ENCODE measurements at places on chromosomes 3 and 15. TPM values are rescaled to one million over a fixed set of nuclear protein-coding genes. Genes with fewer than 3 reads are reported as not detected.

Gene DOCK3
- total RNA-seq: 3.4 TPM

Gene BHLHE40
- 219 TPM for total RNA-seq

Gene PLAAT1
- total RNA-seq: not detected

DNA sequence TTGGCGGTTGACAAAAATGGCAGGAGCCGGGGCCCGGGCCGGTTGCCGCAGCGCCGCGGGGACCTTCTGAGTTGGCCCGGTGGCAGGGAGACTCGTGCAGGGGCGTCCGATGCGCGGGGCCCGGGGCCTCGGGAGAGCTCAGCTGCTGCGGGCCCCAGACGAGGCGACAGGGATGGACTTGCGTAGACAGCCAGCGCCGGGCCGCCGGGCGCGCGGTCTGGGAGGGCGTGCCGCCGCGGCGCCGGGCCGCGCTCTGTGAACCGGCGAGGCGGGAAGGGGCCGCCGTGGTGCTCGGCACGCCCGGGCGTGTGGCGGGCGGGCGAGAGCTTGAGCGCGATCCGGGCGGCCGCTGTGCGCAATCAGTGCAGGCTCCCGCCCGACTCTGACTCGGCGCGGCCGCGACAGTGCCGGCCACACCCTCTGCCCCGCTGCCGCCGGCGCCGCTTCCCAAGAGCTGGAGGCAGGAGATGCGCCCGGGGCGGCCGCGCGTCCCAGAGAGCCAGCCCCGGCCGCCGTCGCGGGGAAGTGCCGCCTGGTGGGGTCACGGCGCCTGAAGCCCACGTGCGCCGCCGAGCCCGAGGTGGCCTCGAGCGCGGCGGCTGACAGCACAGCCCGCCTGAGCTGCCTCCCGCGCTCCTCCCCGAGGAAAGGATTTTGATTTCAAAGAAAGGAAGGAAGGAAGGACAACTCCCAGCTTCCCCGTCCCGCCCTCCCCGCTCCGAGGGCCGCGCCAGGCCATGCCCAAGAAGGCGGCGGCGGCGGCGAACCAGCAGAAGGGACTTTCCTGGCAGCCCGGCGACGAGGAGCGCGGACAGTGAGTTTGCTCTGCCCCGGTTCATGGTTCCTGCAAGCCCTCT is 657 bp downstream of the TLNRD1 start:
- H3K36me3 ChIP-seq: peaks cover 34% of the 10 kb centered on the region
- DNase-seq: peak; percentile 64
- H3K4me1 ChIP-seq: peaks cover 53% of the 10 kb centered on the region
- H3K4me3 ChIP-seq: peak overlapping the region; percentile 90

- no peaks in the 10 kb centered on the region for H3K36me3 ChIP-seq
- no peak for DNase-seq
- H3K27me3 ChIP-seq: no peaks in the 10 kb centered on the region
- H3K4me3 ChIP-seq: no peak overlapping the region
Measured at GRCh38 chr3:62056658-62057057, 316.7 kb downstream of the FEZF2 start.

GRCh38 chr3:51191768-51192167 is 193.3 kb upstream of the MANF start:
- DNase-seq: no peak
- no peaks in the 10 kb centered on the region for H3K27me3 ChIP-seq
- H3K27ac ChIP-seq: no peak overlapping the region
- peaks cover 5% of the 10 kb centered on the region for H3K4me1 ChIP-seq
- no peak overlapping the region for H3K4me3 ChIP-seq

- peaks cover 36% of the 10 kb centered on the region for H3K4me1 ChIP-seq
- peak overlapping the region; percentile 34 for H3K4me3 ChIP-seq
- peaks cover 3% of the 10 kb centered on the region for H3K36me3 ChIP-seq
Measured at GRCh38 chr3:143122608-143123352, 3.2 kb downstream of the CHST2 start.

GRCh38 chr3:50972029-50972428 is 297.3 kb downstream of the DOCK3 start:
- no peak for DNase-seq
- no peak overlapping the region for H3K27ac ChIP-seq
- H3K36me3 ChIP-seq: peaks cover 1% of the 10 kb centered on the region
- no peaks in the 10 kb centered on the region for H3K27me3 ChIP-seq

DNA sequence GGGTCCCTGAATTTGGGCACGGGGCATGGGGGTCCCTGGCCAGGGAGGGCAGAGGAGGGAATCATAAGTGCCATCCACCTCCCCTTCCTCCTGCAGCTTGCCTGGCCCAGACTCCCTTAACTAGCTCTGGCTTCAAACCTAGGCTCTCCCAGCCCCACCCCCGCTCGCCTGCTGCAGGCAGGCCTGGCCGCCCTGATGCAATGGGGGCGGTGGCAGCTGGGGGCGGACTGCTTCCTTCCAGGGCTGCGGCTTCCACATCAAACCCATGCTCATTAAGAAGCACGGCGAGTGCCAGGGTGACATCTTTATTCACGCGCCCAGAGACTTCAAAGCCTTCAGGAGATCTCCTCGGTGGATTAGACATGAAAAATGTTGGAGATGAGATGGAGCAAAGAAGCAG is 123.1 kb downstream of the TPRA1 start:
- H3K36me3 ChIP-seq: no peaks in the 10 kb centered on the region
- peaks cover 2% of the 10 kb centered on the region for H3K27me3 ChIP-seq
- H3K4me1 ChIP-seq: no peaks in the 10 kb centered on the region
- no peak overlapping the region for H3K4me3 ChIP-seq
- no peak overlapping the region for H3K27ac ChIP-seq

DNA sequence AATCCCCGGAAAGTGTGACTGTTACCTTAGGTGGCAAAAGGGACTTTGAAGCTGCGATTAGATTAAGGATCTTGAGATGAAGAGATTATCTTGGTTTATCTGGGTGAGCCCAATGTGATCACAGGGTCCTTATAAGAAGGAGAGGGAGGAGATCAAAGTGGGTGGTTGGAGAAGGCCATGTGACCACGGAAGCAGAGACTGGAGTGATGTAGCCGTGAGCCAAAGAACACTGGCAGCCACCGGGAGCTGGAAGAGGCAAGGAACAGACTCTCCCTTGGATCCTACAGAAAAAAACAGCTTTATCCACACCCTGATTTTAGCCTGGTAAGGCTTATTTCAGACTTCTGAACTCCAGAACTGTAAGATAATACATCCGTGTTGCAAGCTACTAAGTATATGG is 29.9 kb downstream of the CRABP1 start:
- DNase-seq: no peak
- no peaks in the 10 kb centered on the region for H3K36me3 ChIP-seq
- peaks cover 9% of the 10 kb centered on the region for H3K4me1 ChIP-seq
- no peak overlapping the region for H3K27ac ChIP-seq
- peaks cover 27% of the 10 kb centered on the region for H3K27me3 ChIP-seq

DNA sequence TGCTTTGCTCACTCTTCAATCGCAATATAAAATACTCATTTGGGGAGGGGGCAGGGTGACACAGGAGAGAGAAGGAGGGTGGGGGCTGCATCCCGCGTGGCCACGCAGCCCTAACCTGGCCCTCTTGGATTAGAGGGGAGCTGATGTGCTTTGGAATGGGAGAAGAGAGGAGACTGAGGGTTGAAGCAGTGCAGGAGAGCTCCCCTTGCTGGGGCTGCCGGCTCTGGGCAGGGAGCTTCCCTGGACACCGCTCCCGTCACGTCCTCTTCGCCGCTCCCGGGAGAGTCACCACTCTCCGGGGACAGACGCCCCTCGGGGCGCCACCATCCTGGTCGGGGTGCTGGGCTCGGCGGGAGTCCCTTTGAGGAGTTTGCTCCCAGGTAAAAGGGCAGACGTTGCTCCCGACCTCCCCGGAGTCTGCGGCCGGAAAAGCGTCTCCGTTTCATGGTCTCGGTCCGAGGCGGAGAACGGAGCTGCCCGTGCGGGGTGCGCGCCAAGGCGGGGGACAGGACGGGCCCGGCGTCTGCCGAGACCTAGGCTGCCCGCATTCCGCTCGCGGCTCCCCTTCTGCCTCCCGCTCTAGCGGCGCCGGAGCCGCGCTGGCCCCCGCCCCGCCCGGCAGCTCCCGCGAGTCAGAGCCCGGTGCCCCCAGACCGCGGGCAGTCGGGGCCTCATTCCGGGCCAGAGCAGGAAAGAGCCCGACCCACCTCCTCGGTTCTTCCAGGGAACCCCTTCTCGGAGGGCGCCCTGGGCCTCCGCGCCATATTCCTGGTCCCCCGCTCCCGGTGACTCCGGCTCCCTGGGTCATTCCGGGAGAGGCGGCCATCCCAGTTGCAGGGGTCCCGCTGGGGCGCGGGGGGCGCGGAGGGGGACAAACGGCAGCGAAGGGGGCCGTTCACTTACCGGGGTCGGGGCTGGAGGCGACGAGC is 603 bp downstream of the SLC7A14 start:
- no peaks in the 10 kb centered on the region for H3K4me1 ChIP-seq
- H3K36me3 ChIP-seq: no peaks in the 10 kb centered on the region
- no peak overlapping the region for H3K27ac ChIP-seq
- DNase-seq: no peak

- no peak overlapping the region for H3K4me3 ChIP-seq
- no peaks in the 10 kb centered on the region for H3K36me3 ChIP-seq
- no peaks in the 10 kb centered on the region for H3K4me1 ChIP-seq
- H3K27ac ChIP-seq: no peak overlapping the region
- no peak for DNase-seq
- no peaks in the 10 kb centered on the region for H3K27me3 ChIP-seq
Measured at GRCh38 chr15:51561271-51561670, 61.3 kb downstream of the DMXL2 start.

- no peaks in the 10 kb centered on the region for H3K4me1 ChIP-seq
- no peak overlapping the region for H3K27ac ChIP-seq
- no peak overlapping the region for H3K4me3 ChIP-seq
- DNase-seq: no peak
- H3K36me3 ChIP-seq: no peaks in the 10 kb centered on the region
Measured at GRCh38 chr15:37054336-37054735, 46.0 kb downstream of the MEIS2 start.

DNA sequence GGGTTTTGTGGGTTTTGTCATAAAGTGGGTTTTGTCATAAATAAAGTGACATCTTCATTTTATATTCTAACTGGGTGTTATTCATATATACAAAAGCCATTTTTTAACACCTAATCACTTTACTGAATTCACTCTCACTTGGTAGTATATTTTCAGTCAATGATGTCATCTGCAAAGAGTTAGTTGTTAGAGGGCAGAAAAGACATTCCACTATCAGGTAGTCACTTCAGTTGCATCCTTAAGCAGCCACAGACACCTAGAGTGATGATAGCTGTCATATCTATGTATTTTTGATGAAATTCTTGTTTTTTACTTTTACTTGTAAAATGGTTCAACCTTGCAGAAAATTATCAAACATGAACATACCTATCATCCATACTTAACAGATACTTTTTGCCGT is 89.0 kb downstream of the DHX36 start:
- no peaks in the 10 kb centered on the region for H3K4me1 ChIP-seq
- H3K4me3 ChIP-seq: no peak overlapping the region
- H3K27ac ChIP-seq: no peak overlapping the region
- H3K36me3 ChIP-seq: no peaks in the 10 kb centered on the region
- DNase-seq: no peak

- peaks cover 19% of the 10 kb centered on the region for H3K27me3 ChIP-seq
- H3K36me3 ChIP-seq: no peaks in the 10 kb centered on the region
- no peak overlapping the region for H3K27ac ChIP-seq
- no peak for DNase-seq
Measured at GRCh38 chr3:115651599-115651998, 28.3 kb downstream of the GAP43 start.

All from activated CD8-positive, alpha-beta T cell treated with anti-CD3 and anti-CD28 coated beads, Interleukin-2, amount 10 ng/mL, durations not matched to agents 7 days and 5 days (primary cell).